Fibroblast of skin of right biceps (primary cell): ENCODE measurements at places on chromosomes 7 and 10.

DNA sequence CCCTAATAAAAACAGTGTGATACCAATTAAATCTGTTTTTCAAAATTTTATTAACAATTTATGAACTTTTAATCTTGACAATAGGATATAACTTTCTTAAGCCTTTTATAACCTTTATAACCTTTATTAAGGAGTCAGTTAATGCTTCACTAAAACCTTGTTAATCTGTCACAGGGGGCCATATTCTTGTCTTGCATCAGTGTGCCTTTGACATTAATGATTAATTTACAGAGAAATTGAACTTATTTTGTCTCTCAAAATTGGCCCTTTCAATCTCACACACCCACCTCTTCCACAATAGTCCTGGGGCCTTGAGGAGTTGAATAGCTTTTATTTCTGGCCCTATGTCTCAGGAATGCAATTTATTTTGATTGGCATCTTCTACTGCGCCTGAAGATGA is 68.5 kb downstream of the AKR1C4 start:
- no peak for DNase-seq

DNA sequence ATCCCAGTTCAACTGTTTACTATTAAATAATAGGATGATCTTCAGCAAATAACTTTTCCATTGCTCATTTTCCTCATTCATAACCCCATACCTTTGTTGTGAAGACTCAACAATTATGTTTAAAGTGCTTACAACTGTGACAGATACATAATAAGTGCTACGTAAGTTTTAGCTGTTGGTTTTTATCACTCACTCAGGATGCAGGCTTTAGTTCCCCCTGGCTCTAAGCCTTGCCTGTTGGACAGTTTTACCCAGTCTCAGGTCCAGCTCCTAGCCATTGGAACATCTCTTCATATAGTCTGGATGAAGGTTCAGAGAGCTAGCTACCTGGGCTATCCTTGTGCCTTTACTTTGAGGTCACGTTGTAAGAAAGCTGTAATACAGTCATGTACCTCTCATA is 353.2 kb downstream of the CRPPA start:
- no peak for DNase-seq

DNA sequence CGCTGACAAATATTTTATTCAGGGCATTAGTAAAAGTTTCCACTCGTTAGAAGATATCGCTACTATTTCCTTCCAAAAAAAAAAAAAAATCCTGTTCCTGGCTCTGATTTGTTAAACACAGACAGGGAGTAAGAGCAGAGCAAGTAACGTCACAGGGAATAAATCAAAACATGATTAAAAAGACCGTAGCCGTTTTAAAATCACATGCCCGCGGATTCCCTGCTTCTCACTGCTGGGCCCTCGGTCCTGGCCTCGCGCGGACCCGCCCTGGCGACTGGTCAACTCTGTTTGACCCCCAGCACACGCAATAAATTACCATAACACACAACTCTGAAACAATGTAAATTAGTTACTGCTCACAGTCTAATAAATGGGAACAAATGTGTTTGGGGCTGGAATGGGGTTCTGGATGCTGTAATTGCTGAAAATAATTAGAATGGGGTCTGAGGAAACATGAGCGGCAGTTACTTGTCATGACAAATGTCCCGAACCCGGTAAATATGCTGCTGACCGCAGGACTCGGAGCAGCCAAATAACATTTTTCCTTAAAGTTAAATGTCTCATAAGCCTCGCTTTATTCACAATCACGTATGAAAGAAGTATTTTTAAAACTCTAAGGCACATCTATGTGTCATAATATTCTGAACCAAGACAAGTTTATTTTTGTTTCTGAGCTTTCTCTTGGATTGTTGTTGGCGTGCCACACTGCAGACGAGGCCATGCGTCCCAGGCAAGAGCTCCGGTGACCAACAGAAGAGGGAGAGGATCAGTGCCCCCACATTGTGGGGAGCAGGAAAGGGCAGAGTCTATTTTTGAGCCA is 17.9 kb downstream of the EBF3 start:
- peak; percentile 51 for DNase-seq

- DNase-seq, result no peak
These were observed 13.6 kb downstream of the CCSER2 start for GRCh38 chr10:84341983-84342382.

GRCh38 chr10:71584461-71584860 is 135.1 kb downstream of the C10orf105 start:
- peak; percentile 89 for DNase-seq

DNA sequence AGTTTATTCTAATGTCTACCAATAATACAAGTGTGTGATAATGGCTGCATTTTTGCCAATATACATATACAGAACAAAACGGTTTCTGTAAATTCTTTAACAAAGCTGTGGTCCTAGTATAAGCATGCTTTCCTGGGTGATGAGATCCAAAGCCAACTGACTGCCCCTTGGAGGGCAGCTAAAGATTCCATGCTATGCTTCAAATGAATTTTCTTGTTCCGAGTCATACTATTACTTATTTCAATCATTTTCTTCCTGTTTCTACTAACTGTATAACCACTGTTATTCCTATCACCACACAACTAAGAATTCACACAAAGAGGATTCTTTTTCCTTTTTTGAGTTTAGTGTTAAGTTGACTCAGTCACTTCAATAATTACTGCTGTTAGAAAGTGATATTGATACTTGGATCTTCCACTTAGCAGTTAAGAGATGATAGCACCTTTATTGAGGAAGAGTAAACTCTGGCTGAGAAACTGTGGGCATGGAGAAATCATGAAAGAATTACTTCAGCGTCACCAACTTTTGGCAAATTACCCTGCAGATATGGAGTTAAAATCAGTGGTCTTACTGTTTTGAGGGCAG is 197.5 kb downstream of the ARL4A start:
- peak; percentile 71 for DNase-seq

DNA sequence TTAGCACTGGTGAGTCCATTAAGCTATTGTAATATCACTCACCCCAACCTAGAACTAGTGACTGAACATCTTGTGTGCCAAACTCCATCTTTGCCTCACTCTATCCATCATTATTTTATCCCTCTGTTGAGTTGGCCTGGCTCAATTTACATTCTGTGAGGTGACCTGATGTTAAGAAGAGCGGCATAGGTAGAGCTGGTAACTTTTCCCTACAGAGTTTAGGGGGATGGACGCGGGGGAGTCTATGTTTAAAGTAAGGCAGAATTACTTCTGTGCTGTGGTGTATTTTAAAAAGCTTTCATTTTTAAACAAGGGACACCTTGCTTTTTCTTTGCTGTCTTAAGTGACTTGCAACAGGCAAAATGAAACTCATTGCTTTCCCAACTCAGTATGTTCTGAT is 186.3 kb downstream of the CREB5 start:
- DNase-seq, result no peak

DNA sequence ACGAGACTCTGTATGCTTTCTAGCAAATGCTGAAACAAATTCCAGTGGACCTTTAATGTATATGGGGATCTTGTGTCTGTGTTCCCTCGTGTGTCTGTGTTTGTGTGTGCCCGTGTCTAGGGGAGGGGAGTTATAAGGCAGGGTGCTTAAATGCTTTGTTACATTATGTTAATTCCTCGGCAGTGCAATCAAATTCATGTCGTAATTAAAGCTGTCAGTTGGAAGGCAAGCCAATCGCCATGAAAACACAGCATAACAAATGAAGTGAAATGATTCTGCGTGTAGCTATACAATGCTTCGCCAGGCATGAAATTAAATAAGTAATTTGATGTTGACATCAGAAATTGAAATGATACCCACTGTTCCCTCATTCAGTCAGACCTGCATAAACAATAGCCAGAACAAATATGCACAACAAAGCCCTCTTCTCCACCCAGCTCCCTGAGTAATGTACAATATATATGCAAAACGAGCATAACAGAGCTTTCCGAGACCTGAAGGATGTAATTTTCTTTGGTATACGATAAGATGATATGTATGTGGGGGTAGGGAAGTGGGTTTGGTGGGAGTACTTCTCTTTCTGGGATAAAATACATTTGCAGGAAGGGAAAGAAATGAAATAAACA is 534.1 kb downstream of the AUTS2 start:
- no peak for DNase-seq

- DNase-seq, result peak; percentile 74
These were observed 224.1 kb downstream of the SLC25A13 start for GRCh38 chr7:96097835-96098234.

- peak; percentile 48 for DNase-seq
These were observed 44.0 kb downstream of the ADK start for GRCh38 chr10:74194999-74195398.

DNA sequence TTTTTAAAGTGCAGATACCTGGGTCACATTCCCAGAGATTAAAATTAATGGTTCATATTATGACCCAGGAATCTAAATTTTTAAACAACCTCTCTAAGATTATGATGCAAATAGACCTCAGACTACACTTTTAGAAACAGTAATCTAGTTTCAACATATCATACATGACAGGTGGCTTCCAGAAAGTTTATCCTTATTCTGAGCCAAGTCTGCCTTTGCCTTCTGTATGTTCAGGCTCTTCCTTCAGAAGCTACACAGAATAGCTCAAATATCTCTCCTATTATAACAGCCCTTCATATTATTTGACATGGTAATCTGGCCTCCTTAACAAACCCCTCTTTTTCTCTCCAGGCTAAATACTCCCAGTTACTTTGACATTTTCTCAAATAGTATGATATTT is 101.9 kb downstream of the FZD1 start:
- DNase-seq, result no peak

GRCh38 chr7:103866919-103867318 is 122.5 kb downstream of the RELN start:
- DNase-seq, result no peak

GRCh38 chr10:86642499-86642898 is 11.8 kb upstream of the OPN4 start:
- peak; percentile 45 for DNase-seq

DNA sequence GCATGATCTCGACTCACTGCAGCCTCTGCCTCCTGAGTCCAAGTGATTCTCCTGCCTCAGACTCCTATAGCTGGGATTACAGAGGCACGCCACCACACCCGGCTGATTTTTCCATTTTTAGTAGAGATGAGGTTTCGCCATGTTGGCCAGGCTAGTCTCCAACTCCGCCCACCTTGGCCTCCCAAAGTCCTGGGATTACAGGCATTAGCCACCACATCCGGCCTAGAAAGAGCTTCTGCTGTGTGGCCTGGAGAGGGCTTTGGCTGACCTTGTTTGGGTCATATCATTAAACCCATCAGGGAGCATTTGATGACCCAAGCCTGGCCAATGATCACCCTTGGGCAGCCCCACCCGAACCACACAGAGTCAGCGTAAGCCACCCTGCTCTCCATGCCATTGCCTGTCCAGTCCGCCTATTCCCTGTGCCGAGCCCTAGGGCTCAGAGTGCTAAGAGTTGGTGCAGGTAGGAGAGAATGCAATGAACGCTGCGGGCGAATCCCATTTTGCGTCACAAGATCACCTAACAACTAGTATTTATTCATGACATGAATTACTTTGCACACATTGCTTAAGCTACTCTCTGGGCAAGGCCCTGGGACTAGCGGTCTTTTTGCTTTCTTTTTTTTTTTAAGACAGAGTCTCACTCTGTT is 22.3 kb upstream of the GDI2 start:
- no peak for DNase-seq

- no peak for DNase-seq
These were observed 1.3 kb upstream of the HIBADH start for GRCh38 chr7:27663989-27664331.

- DNase-seq, result peak; percentile 99
These were observed 208.9 kb upstream of the INHBA start for GRCh38 chr7:41911792-41912191.

DNA sequence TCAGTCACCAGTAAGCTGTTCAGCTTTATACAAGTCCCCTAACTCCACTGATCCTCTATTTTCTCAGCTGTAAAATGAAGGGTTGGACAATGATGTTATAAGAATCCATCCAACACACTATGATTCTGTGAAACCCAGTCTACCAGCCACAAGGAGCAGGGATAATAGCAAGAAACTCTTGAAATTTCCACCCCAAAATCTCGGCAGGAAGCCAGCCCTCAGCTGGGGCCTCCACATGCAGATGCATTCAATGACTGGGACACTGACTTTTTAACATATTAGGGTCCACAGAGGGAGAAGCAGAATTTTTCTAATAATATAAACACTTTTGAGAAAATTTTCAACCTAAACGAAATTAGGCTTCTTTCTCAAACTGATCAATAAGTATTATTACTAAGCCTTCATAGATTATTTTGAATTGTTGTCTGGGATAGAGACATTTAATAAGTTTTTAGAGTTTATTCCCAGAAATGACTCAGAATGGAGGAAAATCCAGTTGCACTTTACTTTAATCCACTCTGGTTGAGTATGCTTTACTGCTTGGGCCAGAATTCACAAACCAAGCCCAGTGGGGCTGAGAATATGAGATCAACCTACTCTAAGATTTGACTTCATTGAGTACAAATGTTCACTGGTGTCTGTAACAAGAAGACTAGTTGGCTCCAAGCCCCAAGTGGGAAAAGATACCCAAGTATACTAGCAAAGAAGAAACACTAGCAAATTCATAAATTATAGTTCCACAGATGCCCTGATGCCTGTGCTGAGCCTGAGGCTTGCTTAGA is 168.6 kb downstream of the C7orf25 start:
- DNase-seq, result no peak

DNA sequence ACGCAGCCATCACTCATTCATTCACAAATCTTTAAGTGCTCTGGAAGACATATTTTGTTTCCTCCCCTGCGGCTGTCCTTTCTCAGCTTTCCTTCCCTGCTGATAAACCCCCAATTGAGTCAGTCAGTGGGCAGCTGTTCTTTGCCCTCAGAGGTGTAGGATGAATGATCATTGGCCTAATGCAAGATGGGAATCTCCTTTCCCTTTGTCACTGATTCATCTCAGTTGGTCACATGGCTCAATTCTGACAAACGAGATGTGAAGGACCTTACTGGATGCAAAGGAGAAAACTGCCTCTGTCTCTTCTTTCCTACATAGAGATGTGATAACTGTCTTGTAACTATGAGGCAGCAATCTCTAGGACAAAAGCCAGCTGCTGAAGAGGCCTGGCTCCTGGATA is 44.6 kb downstream of the COL28A1 start:
- no peak for DNase-seq

- peak; percentile 63 for DNase-seq
These were observed 136.3 kb upstream of the GNAI1 start for GRCh38 chr7:79998363-79998762.

- DNase-seq, result peak; percentile 22
These were observed 277.6 kb upstream of the SORCS1 start for GRCh38 chr10:107442035-107442505.
